ENCODE measurements at places on chromosomes 16 and 17. TPM values are rescaled to one million over a fixed set of nuclear protein-coding genes. Genes with fewer than 3 reads are reported as not detected.

DNA sequence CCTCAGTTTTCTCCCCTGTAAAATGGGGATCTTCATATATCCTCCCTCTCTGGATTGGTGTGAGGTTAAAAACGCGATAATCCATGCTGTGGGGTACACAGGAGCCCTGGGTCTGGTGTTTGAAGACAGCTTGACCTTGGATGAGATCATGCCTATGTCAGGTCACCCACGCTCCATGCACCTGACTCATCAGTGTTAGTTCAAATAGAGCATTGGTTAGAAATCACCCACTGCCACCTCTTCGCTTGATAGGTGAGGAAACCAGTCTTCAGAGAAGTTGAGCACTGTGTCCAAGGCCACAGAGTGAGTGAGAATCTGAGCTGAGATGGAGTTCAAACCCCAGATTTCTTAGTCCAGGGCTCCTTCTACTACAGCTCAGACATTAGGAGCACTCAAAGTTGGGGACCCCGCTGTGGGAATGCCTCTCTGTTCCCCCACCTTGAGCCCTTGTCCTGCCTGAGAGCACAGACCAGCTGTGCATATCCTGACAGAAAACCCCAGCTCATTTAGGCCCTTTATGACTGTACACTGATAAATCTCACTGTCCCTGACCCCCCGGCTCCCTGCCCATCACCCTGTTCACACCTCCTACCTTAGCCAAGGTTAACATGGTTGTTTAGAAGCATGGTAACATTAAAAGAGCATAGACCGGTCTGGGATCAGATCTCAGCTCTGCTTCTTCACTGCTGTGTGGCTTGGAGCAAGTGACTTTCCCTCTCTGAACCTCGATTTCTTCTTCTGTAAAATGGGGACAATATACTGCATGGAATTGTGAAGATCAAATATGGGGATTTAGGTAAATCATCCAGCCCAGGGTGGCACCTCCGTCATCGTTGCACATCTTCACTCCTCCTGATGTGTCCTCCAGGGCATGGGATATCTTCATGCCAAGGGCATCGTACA is 22.4 kb upstream of the LGALS9 start:
- no peak for DNase-seq

DNA sequence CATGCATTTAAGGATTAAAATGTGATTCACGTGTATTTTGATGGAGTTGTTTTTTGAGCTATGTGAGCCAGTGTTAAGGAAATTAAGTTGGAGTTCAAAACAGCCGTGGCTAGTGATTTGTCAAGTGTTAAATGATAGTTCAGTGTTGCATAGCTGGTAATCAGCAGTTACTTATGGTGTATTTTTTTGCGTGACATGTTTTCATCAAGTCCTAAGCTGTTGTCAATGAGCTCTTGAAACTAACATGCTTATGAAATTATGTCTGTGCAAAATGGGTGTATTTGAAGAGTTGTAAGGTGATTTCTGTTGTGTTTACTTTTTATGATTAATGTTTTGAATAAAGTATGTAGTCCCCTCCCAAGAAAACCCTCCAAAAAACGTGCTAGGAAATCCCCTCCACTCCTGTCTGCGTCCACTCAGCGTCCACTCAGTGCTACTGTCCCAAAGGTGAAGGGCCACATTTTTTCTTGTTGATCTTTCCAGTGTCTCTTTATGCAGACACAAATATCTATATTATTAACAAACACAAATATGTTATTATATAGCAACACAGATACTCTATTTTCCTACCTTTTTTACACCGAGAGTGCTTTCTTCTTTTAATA is 30.0 kb downstream of the USP10 start:
- no peak for DNase-seq

- no peak for DNase-seq
Observed at GRCh38 chr16:80723981-80724380, 80.4 kb downstream of the CDYL2 start.

IGSF6 gene
- not detected for total RNA-seq

All from HFFc6 (cell line).